ENCODE measurements at places on chromosomes 13 and 19. TPM values are rescaled to one million over a fixed set of nuclear protein-coding genes. Genes with fewer than 3 reads are reported as not detected.

Gene ATP12A
- not detected for total RNA-seq

Gene ZNF729
- total RNA-seq: not detected

Gene NKG7
- not detected for total RNA-seq

Gene CGB3
- not detected for total RNA-seq

Gene LRRC25
- 0.14 TPM for total RNA-seq

Gene SLC25A41
- total RNA-seq: not detected

Gene ZNF90
- 0.57 TPM for total RNA-seq

Gene CYP4F22
- not detected for total RNA-seq

Gene GPC6
- total RNA-seq: 41.4 TPM

Gene IL17D
- total RNA-seq: 1.3 TPM

Gene ZNF554
- 3.7 TPM for total RNA-seq

Data from smooth muscle cell of bladder (primary cell).